ENCODE measurements at places on chromosomes 3 and 15.

GRCh38 chr3:171497468-171497867 lies 37.3 kb upstream of the TNIK start:
- no peak for DNase-seq

DNA sequence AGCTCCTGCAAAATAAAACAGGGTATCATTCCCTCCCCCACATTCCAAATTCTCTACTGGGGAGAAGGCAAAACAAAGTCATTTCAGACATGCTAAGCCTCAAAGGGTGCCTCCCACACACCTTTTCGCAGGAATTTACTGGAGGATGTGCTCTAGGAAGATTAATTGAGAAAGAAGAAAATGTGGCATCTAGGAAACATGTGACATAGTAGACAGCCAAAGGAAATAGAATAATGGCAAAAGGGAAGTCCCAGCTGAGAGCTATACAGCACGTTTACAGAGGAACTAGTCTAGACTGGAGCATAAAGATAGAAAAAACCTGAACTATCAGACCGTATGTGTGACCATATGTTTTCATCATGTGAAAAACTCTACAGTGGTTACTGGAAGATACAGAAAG lies 58.8 kb upstream of the MELTF start:
- no peak for DNase-seq

- no peak for DNase-seq
Observed at GRCh38 chr3:18295171-18295920, 129.8 kb downstream of the SATB1 start.

- no peak for DNase-seq
Observed at GRCh38 chr3:98058244-98058960, 23.3 kb upstream of the GABRR3 start.
